Gastroesophageal sphincter (tissue), 4 donors: ENCODE measurements at places on chromosomes 5 and 9. TPM values are rescaled to one million over a fixed set of nuclear protein-coding genes. Genes with fewer than 3 reads are reported as not detected.

NR6A1 gene
- 0.16 TPM for total RNA-seq

CENPP gene
- 4.2 TPM for total RNA-seq

DNA sequence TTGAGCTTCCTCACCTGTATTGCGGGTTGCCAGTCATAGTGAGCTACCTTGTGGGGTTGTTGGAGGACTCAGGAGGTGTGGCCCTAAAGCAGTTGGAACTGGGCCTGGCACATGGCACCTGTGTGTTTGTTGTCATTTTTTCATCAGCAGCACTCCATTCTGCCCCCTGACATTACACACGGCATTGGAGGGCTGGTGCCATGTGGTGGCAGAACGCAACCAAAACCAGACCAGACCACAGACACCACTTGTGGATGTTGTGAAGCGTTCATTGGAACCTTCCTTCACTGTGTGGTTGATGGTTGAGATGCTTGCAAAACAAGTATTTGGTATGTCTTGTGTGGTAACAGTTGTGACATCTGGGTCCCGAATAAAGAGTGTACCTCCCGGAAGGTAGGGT is 113.2 kb upstream of the ERCC6L2 start:
- no peak for ATAC-seq

- no peak for ATAC-seq
Measured at GRCh38 chr9:97627624-97628023, 5.5 kb downstream of the TSTD2 start.

- no peak for ATAC-seq
Measured at GRCh38 chr5:173971681-173972345, 17.2 kb upstream of the C5orf47 start.

GRCh38 chr9:114290561-114290986 is 32.3 kb upstream of the ORM1 start:
- ATAC-seq: peak; percentile 15

TRIM14 gene
- 10.4 TPM for total RNA-seq

- no peak for ATAC-seq
Measured at GRCh38 chr5:14838396-14839319, 32.9 kb downstream of the ANKH start.

GRCh38 chr9:87249029-87249428 is 248.6 kb upstream of the DAPK1 start:
- no peak for ATAC-seq

DNA sequence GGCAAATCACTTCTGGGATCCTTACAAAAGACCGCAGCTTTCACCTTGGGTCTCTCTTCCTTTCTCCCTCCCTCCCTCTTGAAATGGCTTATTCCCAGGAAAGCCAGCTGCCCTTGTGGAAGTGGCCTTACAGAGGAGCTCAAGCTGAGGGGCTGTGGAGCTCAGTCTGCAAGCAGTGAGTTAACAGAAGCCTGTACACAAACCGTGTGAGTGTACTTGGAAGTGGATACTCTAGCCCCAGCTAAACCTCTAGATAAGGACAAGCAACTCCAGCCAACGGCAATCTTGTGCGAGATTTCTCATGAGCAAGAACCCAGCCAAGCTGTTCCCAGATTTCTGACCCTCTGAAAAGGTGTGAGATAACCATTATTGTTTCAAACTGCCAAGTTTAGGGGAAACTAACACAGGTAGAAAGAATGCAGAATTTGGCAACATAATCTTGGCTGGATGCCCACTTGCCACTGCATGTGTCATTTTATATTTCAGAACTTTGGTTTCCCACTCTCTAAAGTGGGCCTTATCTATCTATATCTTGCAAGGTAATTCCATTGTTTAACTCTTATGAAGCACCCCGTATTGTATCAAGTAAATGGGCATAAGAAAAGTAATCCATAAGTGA is 85.6 kb downstream of the CDH18 start:
- ATAC-seq: no peak

DNA sequence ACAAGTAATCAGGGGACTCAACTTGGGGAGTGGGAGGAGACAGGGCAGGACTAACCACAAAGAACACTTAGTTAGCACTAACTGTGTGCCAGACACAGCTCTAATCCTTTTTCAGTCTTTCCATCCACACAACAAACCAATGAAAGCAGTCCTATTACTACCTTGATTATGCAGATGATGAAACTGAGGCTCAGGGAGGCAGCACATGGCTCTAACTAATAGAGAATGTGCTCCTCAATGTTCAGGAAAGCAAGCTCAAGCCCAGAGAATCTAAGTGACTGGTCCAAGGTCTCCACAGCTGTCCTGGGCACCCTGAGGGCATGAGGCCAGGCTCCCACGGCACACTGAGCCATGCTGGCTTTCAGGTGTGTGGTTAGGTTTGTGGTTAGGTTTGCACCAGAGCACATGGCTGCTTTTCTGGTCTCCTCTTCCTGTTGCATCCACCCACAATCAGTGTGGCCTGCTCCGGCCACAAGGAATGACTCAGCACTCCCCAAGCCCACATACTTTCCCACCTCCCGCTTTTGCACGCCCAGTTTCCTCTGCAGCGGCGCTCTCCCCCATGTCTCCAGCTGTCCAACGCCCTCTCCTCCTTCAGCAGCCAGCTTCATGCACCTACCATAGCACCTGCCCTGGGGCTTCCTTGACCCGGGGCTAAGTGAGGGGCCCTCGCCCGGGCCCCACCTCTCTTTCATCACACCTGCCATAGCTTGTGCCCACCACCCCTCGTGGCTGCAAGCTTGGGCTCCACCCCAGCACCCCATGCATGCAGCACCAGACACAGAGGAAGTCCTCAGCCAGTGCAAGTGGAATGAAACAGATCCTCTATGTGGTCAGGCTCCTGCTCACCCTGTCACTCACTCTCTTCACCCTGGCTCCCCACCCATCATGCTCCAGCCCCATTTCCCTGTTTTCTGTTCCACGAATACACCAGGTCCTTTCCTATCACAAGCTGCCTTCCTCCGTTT is 133.1 kb downstream of the GABBR2 start:
- no peak for ATAC-seq

- ATAC-seq: no peak
Measured at GRCh38 chr5:128195316-128195715, 111.8 kb downstream of the SLC12A2 start.

DNA sequence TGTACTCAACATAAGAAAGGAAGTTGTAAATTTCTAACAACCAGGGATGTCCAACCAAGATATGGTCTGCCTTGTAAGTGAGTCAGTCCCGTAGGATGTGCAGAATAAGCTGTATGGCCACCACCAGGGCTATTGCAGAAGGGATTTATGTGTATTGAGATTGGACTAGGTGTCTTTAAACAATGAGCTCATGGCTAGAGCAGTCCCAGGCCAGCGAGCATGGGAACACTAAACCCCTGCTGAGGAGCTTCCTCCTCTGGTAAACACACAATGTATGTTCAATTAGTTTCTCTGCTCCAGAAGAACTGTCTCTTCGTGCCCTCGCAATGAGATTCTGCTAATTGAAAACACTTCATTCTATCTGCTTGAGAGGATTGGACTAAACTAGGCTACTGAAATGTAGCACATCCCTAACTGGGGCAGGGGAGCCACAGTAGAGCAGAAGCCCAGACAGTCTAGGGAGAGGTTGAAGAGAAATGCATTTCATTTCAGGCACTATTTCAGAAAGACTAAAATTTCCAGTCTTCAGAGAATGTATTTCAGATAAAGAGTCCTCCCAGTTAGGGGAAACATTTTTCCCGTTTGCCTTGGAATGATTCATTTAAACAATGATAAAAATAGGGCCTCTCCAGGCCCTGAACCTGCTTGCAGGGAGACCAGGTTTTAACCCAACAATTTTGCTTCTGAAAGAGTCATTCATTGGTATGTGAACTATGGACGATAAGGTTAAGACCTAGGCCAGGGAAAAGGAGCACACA is 154.7 kb downstream of the FAM114A2 start:
- no peak for ATAC-seq

DNA sequence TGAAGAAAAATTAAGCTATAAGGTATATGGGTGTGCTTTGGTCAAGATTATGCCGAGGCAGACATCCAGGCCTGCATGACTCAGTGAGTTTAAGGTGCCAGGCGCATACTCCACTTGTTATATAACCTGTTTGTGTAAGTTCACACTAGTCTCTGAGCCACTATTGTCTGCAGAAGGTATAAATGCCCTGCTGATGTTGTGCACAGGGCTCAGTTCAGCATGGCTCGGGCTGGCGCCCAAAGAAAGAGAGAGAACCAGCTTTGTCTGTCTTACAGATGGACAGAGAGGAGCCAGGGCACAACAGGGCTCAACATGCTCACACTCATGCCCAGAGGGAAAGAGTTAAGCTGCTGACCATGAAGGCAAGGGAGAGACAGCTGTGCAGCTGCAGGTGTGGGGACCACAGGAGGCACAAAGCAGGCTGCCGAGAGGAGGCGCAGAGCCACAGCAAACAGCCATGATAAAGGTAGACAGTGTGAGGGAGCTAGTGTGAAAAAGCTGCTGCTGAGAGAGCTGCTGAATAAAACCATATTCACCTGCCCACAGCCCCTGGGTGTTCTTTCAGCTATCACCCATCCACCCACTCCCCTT is 1587.6 kb upstream of the C9orf72 start:
- no peak for ATAC-seq

GRCh38 chr9:123387686-123388085 is 31.7 kb downstream of the CRB2 start:
- no peak for ATAC-seq

DNA sequence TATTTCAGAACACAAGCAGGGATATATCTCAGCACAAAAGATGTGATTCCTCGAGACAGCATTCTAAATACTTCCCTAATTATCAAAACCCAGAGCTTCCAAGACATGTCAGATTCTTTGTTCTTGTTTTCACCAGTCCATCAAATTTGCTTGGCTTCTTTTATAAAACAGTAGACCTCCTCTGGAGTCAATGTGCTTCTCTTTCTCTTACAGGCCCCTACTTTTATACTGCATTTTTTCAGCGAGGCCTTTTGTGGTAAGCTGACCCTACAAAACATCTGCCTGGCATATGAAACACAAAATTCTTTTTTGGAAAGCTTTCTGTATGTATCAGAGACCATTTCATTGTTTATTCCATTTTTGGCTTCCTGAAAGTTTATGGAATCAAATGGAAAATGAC is 81.8 kb downstream of the ARSB start:
- ATAC-seq: no peak

FAM169A gene
- 0.47 TPM for total RNA-seq

DNA sequence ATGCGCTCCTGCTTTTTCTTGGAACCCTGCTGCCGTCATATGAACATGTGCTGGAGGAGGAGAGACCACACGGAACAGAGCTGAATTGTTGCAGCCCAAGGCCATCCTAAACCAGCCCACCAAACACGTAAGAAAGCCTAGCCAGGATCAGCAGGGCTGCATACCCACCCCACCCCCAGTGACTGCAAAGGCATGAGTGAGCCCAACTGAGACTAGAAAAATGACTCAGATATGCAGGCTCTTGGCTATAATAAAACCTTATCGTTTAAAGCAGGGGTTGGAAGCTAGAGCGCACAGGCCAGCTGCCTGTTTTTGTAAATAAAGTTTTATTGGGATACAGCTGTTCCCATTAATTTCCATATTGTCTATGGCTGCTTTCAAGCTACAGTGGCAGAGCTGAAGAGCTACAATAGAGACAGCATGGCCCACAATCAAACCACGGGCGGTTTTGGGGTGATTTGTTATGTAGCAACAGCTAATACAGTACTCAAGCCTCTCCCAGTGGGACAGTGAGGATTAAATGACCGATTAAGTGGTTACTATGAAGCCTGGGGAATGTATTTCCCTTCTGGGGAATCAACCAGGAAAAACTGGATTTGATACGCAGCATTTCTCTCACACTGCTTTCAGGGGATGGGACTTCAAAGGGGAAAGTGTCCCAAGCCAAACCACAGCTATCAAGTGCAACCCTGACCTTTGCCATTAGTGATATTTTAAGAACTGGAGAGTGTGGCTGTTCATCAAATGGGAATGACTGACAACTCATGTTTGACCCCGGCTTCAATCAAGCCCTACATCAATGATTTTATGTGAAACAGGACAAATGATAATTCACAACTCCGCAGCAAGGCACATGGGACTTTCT is 6.3 kb downstream of the SHB start:
- ATAC-seq: no peak

DNA sequence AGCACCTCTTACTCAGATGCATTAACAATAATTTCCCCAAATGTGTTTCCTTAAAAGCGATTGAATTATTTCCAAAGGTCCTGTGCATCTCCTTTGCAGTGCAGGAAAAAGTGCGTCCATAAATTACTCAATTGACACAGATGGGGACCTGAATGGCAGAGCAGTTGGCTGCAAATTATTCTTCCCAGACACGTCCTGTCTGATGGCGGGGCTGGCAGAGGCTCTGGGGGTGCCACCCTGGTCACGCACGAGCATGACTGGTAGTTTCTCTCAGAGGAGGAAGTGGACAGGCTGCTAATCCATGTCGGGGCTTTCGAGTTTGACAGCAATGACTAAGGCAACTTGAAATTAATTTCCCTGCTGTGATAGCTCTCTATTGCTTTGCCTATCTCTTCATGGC is 264.8 kb upstream of the BRINP1 start:
- ATAC-seq: no peak

DNA sequence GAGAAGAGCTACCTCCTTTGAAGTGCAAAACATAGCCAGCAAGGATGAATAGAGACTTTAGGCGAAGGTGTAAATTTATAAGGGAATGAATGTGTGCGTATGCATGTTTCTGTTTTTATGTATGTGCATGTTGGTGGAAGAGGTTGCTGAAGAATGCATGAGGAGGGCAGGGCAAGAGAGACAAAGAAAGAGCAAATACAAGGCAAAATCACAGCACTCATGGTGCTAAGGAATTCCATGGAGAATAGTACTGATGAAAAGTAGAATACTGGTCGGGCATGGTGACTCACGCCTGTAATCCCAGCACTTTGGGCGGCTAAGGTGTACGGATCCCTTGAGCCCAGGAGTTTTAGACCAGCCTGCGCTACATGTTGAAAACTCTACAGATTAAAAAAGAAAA is 762.1 kb upstream of the PTPRD start:
- ATAC-seq: no peak

DNA sequence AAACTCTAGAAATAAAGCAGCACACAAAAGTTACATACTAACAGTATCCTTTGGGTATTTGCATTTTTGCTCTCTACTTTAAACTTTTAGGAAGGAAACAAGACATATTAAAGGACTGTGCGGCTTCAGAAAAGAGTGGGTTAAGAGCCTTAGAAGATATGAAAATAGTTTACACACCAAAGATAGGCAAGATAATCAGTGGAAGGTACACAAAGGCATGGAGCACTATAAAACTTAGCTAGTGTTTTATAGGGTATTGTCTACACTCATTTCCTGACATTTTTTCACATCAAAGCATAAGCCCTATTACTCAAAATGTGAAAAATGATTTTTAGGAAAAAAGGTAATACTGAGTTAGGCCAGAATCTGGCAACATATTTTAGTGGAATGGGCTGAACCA is 43.7 kb upstream of the APBA1 start:
- no peak for ATAC-seq

DNA sequence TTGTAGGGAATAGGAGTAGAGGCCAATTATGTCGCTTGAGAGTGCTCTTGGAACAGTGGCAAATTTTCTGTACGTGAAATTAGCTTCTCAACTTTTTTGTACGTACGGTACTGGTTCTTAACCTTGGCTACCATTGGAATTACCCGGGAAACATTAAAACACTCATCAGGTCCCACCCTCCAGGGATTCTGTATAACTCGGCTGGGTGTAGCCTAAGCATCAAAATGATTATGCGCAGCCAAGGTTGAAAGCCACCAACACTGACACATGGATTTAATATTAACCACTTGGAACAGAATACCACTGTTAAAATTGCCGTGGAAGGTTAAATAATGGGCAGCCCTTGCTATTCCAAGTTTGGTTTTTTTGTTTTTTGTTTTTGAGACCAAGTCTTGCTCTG is 17.4 kb downstream of the DNAJA1 start:
- ATAC-seq: no peak
